ENCODE measurements at places on chromosomes 11 and 22. TPM values are rescaled to one million over a fixed set of nuclear protein-coding genes. Genes with fewer than 3 reads are reported as not detected.

Gene SNX15
- total RNA-seq, result 4.8 TPM

Gene SCGB2A2
- not detected for total RNA-seq

Gene MGAT3
- total RNA-seq, result under 0.01 TPM

Gene OR8G1
- total RNA-seq, result not detected

Gene HEPN1
- total RNA-seq, result not detected

Gene ZNF214
- total RNA-seq, result 6.7 TPM

Gene MMP7
- not detected for total RNA-seq

Gene TEX12
- 0.28 TPM for total RNA-seq

Gene OR4D5
- total RNA-seq, result not detected

Data from smooth muscle cell of bladder (primary cell).